ENCODE measurements at places on chromosomes 3 and 15.

- DNase-seq: peak; percentile 16
Observed at GRCh38 chr3:29805757-29806156, 524.9 kb downstream of the RBMS3 start.

GRCh38 chr15:90681480-90681879 lies 35.7 kb upstream of the BLM start:
- DNase-seq: peak; percentile 67

- DNase-seq: no peak
Observed at GRCh38 chr3:100740207-100740606, 30.9 kb downstream of the TFG start.

- DNase-seq: peak; percentile 23
Observed at GRCh38 chr15:100713163-100713867, 110.9 kb downstream of the ASB7 start.
